ENCODE measurements at places on chromosomes 5 and 9.

DNA sequence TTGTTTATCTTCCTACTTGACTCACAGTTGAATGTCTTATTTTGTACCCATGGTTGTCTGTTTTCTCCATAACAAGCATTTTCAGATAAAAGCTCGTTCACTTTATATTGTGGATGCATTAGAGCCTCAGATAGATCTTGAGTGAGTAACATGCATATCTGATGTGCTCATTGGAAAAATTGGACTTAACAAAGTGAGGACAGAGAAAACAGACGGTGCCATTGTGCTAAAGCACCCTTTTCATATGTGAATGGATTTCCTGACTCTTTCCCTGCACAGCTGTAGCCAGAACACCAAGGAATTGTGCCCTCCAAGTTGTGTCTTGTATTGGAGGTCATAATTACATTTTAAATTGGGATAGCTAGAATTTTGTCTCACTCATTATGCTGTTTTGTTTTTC, 325.8 kb upstream of the MEF2C start:
- DNase-seq: no peak

GRCh38 chr5:81819556-81820317, 68.8 kb upstream of the SSBP2 start:
- no peak for DNase-seq

GRCh38 chr9:69012696-69013381, 1.1 kb downstream of the PRKACG start:
- DNase-seq: no peak

DNA sequence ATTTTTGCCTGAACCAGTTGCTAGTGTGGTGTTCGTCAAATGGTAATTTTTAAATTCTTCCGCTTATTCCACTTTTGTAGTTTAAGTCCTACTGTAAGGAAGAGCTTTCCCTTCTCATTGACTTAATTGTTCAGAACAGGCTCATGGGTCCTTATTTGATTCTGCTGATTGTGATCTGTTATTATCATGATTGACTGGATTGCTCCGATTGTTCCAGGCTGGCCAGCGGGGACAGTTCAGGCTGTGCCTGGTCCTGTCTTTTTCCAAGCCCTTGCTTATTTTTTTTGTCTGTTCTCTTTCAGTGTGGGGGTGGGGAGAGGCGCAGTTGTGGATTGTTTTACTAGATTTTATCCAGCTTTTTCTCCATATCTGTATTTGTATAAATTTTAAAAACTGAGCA, 52.4 kb downstream of the TRIO start:
- DNase-seq: no peak

DNA sequence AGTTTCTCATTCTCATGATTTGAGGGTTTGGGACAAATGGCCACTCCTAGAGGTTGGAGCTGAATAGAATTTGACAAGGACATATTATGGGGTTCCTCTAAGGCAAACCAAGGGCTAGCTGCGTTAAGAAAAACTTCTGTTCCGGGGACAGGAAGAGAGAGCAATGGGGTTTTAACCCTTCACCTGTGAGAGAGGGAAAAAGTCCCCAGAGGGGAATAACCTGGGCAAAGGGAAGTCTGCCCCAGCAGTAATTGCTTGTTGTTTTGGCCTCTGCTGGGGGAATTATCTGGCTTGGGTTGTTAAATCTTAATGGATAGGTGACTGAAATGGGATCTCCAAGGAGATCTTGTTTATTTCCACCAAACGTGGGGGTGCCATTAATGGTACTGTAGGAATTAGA, 110.1 kb upstream of the MOCS2 start:
- no peak for DNase-seq

- no peak for DNase-seq
These were observed 8.9 kb upstream of the ITGA1 start for GRCh38 chr5:52778781-52779180.

GRCh38 chr5:94849821-94850736, 231.6 kb downstream of the SLF1 start:
- DNase-seq: peak; percentile 7

GRCh38 chr5:62790348-62790747, 211.7 kb downstream of the LRRC70 start:
- DNase-seq: no peak

DNA sequence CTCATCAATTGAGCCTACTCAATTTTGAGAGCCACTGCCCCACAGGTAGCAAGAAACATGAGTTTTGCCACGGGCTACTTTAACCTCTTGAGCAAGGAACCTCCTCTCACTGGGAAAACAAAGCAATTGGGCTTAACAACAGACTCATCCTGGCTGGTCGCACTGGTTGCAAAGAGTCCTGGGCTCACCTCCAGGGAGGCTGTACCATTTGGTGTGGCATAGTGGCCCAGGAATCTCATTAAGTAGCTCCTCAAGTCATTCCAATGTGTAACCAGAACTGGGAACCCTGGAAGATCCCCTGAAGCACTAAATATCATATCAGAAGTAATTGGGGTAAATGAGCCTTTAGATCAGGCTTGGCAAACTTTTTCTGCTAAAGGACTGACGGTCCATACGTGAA, 78.5 kb downstream of the MYO10 start:
- no peak for DNase-seq

Measured in activated T-helper 1 cell treated with anti-CD3 and anti-CD28 coated beads, Interleukin-2, amount 50 U/mL, for 16 hours (primary cell).